PC-3 (cell line): ENCODE measurements at places on chromosomes 13 and 19. TPM values are rescaled to one million over a fixed set of nuclear protein-coding genes. Genes with fewer than 3 reads are reported as not detected.

EDNRB gene
- not detected in 2 replicates for total RNA-seq

GNA15 gene
- total RNA-seq: not detected in 2 replicates

DNA sequence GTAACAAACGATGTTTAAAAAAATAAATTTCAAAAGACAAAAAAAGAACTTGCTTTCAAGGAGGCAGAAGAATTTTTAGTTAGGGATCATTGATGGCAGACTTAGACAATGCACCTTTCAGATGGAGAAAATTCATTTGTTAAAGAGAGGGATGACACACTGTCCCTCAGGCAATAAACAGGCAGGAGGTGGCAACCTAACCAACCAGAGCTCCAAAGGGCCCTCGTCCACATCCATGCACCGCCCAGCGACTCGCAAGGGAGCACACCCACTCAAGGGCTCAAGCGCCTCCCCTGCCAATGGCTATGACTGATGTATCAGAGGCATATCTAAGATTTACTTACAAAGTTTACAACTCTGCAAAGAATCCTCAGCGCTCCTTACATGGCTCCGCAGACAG is 81.9 kb downstream of the TUBGCP3 start:
- peaks cover 7% of the 10 kb centered on the region; the same call in 1 of the 2 replicates for H3K4me1 ChIP-seq
- DNase-seq: peak; percentile 5
- no peak overlapping the region for H3K4me3 ChIP-seq
- no peak overlapping the region for H3K27ac ChIP-seq
- peaks cover 18% of the 10 kb centered on the region for H3K36me3 ChIP-seq
- H3K27me3 ChIP-seq: no peaks in the 10 kb centered on the region

GRCh38 chr13:76769271-76769791 is 116.9 kb downstream of the KCTD12 start:
- no peaks in the 10 kb centered on the region; the same call in 1 of the 2 replicates for H3K27me3 ChIP-seq
- no peak for DNase-seq
- H3K36me3 ChIP-seq: no peaks in the 10 kb centered on the region
- H3K4me1 ChIP-seq: no peaks in the 10 kb centered on the region

GRCh38 chr19:58572026-58572817 is 913 bp downstream of the MZF1 start:
- H3K4me1 ChIP-seq: peaks cover 23% of the 10 kb centered on the region
- DNase-seq: no peak
- H3K4me3 ChIP-seq: peak overlapping the region; percentile 76
- peak overlapping the region; percentile 91; the same call in 1 of the 2 replicates for H3K27ac ChIP-seq
- H3K36me3 ChIP-seq: peaks cover 5% of the 10 kb centered on the region; the same call in 1 of the 2 replicates

DNA sequence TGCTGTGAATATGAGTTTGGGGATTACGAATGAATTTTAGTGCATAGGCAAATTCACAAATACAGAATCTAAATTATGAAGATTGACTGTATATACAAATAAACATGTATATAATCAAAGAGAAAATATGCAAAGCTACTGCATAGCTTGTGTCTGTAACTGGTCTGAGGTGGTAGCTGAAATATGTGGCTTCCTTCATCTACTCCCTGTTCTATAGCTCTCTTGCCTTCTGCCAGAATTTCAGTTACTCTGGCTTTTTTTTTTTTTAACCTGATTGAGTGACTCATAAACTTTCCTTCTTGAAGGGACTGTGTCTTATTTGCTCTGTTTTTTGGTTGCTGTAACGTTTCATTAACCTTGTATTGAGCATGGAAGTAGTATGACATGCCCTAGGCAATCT is 26.6 kb downstream of the DNAJC3 start:
- no peak overlapping the region for H3K4me3 ChIP-seq
- DNase-seq: no peak
- no peak overlapping the region for H3K27ac ChIP-seq
- no peaks in the 10 kb centered on the region for H3K27me3 ChIP-seq
- H3K4me1 ChIP-seq: no peaks in the 10 kb centered on the region

- H3K4me3 ChIP-seq: no peak overlapping the region
- H3K4me1 ChIP-seq: peaks cover 26% of the 10 kb centered on the region
- peak; percentile 31 for DNase-seq
- no peak overlapping the region for H3K27ac ChIP-seq
- no peaks in the 10 kb centered on the region for H3K27me3 ChIP-seq
- H3K36me3 ChIP-seq: no peaks in the 10 kb centered on the region
Observed at GRCh38 chr19:2631213-2631821, 71.2 kb downstream of the GNG7 start.

- H3K36me3 ChIP-seq: no peaks in the 10 kb centered on the region
- DNase-seq: no peak
- H3K4me3 ChIP-seq: no peak overlapping the region
- H3K27me3 ChIP-seq: peaks cover 28% of the 10 kb centered on the region
Observed at GRCh38 chr13:111975539-111976473, 91.1 kb upstream of the SOX1 start.

DNA sequence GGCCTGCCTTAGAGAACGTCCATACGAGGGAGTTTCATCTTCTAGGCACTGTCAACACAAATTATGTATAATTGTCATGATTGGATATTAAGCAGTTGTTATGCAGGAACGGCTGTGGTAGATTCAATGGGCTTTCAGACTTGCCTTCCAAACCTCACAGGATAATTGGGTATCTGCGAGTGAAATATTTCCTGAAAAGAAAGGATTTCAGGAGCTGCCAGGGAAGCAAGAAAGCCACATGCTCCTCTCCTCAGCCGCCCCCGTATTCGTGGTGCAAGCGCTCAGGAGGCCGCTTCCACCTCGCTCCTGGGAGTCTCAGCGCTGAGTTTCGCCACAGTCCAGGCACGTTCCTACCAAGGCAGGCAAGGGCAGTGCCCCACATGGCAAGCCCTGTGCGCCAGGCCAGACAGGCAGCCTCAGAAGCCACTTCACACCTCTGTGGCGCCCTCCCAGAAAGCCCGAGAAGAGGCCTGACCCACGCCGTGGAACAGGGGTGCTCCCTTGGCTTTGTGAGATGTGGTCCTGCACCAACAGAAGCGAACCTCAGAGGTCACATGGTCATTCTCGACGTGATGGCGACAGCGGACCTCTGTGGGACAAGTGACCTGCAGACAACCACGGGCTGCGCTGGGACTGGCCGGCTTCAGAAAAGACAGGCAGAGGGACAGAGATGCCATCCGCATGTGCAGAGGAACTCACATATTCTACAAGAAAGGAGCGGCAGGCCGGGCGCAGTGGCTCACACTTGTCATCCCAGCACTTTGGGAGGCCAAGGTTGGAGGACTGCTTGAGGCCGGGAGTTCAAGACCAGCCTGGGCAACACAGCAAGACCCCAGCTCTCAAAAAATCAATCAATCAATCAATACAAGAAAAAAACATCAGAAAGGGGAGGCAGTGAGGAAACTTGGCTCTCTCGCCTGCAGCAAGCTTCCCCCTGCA is 41.4 kb downstream of the CEBPG start:
- H3K27me3 ChIP-seq: no peaks in the 10 kb centered on the region
- peaks cover 11% of the 10 kb centered on the region; the same call in 1 of the 2 replicates for H3K4me1 ChIP-seq
- no peaks in the 10 kb centered on the region for H3K36me3 ChIP-seq
- no peak for DNase-seq
